Stimulated activated CD4-positive, alpha-beta T cell treated with anti-CD3 and anti-CD28 coated beads, Interleukin-2, amount 100 ng/mL, for 4 hours (primary cell): ENCODE measurements at places on chromosomes 13 and 19.

DNA sequence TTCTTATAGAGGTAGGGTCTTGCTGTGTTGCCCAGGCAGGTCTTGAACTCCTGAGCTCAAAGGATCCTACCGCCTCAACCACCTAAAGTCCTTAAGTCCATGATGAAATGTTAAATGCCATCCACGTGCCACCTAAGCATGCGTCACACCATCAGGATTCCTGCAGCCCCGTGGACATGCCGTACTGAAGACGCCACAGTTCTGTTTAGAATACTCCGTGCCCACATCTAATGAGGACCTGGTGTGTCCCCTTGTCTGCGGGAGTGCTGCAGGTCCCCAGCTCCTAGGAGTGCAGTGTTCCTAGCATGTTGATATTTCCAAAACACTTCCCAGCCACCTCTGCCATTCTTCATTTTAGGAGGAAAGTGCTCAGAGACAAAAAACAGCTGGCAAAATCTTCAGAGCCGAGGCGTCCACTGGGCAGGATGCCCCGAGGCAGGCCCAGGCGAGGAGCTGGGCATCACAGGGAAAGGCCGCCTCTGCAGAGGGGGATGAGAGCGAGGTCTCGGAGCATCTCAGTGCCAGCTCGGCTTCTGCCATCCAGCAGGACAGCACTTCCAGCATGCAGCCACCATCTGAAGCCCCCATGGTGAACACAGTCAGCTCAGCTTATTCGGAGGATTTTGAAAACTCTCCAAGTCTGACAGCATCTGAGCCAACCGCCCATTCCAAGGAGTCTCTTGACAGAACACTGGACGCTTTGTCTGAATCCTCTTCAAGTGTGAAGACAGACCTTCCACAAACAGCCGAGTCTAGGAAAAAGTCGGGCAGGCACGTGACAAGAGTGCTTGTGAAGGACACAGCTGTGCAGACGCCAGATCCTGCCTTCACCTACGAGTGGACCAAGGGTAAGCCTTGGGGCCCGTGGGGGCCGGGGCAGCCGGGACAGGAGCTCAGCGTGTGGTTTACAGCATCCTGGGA, 13.2 kb downstream of the C19orf44 start:
- DNase-seq, result no peak

DNA sequence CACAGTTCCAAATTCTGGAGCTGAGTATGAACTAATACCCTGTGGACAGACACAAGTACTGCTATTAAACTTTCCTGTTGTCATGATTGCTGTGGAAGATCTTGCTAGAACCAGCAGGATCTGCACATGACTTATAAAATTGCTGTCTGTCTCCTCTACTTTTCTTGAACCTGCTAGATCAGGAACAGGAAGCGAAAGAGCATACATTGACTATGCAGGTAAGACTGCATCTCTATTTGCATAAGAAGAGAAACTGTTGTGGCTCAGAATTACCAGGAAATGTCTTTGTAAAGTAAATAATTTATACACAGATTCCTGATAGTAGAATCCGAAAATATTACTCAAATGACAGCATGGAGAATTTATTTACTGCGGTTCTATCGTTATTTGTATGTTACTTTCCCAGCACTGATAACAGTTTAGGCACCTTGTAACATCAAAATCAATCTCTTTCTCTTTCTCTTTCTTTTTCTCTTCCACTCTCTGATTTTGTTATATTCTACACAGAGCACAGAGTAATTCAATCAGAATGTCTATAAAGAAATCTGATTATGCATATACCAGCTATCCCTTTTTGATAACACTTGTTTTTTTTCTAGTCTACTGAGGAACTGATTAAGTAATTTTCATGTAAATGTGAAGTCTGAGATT, 226.5 kb downstream of the MYO16 start:
- no peak for DNase-seq

DNA sequence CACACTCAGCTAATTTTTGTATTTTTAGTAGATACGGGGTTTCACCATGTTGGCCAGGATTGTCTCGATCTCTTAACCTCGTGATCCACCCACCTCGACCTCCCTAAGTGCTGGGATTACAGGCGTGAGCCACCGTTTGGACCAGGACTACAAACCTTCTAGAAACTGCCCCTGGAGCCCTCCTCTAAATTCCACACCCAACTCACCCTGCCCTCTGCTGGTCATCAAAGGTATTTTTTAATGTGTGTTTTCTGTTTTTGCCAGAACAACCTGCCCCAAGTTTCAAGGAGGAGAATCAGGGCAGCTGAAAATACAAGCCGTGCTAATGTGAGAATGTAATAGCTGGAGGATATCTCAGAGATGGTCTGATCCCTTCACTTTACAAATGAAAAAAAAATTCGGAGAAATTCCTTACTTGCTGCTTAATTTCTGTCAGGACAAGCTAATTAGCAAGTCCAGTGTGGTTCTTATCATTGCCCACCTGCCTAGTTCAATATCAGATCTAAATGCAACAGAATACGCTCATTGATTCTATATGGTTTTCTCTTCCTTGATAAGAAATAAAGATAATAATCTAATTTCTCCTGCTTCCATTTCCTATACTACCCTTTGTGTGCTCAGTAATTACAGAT, 4.1 kb downstream of the ATP8A2 start:
- DNase-seq, result no peak

- DNase-seq, result no peak
Observed at GRCh38 chr13:33617055-33617454, 200.9 kb upstream of the RFC3 start.

- no peak for DNase-seq
Observed at GRCh38 chr19:31890230-31890629, 455.2 kb upstream of the ZNF507 start.

- no peak for DNase-seq
Observed at GRCh38 chr13:48938308-48938943, 37.3 kb upstream of the FNDC3A start.

- DNase-seq, result no peak
Observed at GRCh38 chr19:50496189-50497021, 14.6 kb downstream of the JOSD2 start.

- no peak for DNase-seq
Observed at GRCh38 chr13:90414691-90415596, 932.5 kb upstream of the MIR17HG start.

DNA sequence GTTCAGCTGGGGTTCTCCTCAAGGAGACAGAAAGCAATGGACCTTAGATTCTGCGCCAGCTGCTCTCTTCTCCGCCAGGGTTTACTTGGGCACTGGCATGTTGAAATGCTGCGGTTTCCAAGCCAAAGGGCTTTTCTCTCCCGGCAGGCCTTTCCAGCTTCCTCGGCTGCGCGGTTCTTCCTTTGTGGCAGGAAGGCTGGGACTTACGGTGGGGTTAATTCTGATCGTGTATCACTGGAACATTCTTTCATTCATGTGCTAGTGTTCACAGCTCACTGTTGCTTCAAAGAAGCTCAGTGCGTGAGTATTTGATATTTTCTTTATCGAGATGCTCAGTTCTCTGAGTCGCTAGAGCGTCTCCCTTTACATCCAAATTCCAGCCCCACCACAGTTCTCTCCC, 723.2 kb downstream of the UQCRFS1 start:
- DNase-seq, result no peak

- DNase-seq, result no peak
Observed at GRCh38 chr19:40744554-40745401, 5.5 kb downstream of the ACTMAP start.

DNA sequence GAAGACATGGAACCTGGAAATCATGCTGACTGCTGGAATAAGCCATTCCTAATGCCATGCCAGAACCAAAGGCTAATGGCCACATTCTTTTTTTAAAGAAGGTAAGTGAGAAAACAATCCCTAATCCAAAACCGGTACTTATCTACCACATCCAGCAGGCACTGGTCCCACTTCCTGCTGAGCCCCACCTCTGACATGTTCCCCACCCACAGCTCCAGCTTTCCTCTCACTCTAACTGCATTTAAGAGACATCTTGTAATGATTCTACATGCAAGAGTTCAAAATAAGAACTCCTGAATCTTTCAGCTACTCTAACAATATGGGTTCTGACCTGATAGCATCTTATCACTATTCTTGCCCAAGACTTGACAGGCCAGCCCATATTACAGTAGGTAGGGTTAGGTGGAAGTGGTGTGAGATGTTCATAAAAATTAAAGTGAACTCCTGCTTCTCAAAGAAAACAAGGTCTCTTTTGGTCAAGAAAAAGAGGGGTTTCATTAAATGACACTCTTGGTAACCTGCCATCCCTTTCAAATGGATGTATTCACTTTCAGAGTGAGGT, 41.9 kb downstream of the N4BP2L2 start:
- no peak for DNase-seq

GRCh38 chr19:39074205-39074692, 9.9 kb upstream of the ACP7 start:
- no peak for DNase-seq

GRCh38 chr19:16382775-16383543, 58.3 kb downstream of the KLF2 start:
- peak; percentile 65 for DNase-seq

DNA sequence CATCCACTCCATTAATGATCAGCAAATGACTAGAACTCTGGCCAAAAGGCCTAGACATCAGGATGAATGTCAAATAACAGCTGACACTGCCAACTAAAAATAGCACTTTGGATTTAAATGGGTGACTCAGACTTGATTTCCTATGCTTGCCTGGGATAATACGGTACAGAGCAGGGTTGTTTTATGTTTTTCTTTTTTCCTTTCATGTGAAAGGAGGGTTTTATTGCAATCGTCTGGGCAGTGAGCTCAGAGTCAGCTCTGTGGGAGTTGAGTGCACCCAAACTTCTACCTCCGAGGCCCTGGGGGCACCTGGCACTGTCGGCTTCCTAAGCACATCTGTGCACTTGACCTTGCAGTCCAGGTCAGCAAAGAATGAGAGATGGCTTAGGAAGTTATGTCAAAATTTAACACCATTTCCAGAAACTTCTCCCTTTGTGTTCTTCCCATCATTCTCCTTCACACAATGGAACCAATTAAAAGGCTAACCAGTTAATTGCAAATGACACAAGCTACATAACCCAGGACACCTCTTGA, 134.1 kb downstream of the LACC1 start:
- no peak for DNase-seq

DNA sequence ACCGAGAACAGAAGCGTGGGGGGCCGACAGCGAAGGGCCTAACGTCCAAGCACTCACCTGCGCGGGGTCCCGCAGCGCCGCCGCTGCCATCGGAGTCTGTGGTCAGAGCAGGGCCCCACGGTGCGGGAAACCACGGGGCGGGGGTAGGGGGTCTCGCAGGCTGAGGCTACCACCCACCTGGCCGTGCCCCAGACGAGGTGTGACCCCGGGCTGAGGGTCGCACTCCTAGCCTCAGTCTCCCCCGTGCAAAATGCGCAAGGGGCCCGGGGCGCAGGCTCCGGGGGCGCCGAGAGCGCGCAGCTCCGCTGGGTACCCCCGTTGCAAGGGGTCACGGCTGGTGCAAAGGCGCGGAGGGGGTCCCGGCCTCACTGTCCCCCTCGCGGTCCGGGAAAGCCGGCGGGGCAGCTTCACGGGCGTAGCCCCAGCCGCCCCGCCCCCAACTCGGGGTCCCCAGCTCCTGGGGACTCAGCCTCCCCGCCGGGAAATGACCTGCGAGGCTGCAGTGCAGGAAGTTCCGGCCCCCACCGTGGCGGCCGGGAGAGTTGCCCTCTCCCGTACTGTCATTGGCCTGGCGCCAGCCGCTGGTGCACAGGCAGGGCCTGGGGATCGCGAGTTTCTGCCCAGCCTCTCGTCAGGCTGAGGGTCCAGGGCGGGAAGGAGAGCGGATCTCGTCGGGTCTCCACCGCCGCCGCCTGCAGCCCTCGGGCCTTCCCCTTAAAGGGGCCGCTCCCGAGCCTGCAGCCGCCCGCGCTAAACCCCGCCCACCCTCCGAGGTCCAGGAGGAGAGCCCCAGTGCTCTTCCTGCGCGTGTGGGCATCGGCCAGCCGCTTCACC, at the start of gene ZNF792:
Gene ZNF792, minus strand, starts transcription at position 657 of the 834 bp plus-strand sequence. Its CDS starts 567 bp downstream, at position 90.
- DNase-seq, result peak; percentile 25

DNA sequence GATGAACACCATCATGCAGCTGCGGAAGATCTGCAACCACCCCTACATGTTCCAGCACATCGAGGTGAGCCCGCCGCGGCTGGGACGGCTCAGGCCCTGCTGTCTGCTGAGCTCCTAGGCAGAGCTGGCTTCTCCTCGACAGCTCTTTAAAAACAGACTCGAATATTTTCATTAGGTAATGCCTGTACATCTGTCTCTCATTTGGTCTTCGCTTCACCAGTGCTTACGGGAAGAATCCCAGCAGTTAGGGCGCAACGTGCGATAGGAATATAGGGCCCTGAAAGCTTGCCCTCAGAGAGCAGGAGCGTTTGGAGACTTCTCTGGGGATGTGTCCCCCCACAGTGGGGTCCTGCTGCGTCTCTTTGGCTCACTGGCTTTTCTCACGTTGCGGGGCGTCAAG, 63.8 kb upstream of the LDLR start:
- no peak for DNase-seq

DNA sequence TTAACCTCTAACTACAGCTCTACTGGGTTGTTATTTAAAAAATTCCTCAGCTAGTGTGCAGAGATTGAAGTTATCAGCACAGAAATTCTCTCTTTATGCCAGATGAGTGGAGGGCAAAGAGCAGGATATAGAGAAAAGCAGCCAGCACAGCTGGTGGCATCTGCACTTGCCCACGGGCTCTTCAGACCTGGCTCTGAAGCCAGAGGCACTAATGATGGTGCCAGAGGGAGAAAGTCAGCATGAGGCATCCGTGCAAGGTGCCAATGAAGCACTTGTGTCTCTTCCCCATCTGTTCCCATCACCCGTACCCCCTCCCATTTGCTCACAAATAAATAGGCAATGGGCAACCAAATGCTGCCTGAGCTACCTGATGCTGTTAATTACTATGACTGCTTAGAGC, 138.9 kb downstream of the OLFM4 start:
- no peak for DNase-seq

- DNase-seq, result no peak
Observed at GRCh38 chr13:19618977-19619376, 14.5 kb upstream of the MPHOSPH8 start.

GRCh38 chr19:45424191-45425058, 708 bp upstream of the ERCC1 start:
- DNase-seq, result no peak

- no peak for DNase-seq
Observed at GRCh38 chr19:16069813-16070365, 6.4 kb upstream of the TPM4 start.

DNA sequence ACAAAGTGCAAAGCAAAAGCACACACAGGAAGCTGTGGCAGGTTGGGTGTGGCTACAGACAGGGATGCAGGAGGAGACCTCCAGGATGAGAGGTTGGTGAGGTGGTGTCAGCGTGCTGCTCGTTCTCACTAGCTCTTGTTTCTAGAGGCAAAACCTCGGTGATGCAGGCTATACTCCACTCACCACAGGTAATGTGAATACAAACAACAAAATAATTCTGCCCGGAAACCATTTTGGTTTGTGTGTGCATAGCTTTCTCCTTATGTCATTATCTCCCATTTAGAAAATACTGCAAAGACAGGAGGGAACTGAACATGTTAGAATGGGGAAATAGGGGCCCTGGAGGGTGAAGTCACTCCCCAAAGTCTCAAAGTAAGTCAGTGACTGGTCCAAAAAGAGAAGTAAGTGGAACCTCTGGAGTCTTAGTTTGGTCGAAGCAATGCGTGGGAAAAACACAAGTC, 9.4 kb downstream of the LCP1 start:
- no peak for DNase-seq
